ENCODE measurements at places on chromosomes 7 and 10.

- no peak for DNase-seq
Observed at GRCh38 chr10:127909716-127910463, 3.0 kb downstream of the PTPRE start.

DNA sequence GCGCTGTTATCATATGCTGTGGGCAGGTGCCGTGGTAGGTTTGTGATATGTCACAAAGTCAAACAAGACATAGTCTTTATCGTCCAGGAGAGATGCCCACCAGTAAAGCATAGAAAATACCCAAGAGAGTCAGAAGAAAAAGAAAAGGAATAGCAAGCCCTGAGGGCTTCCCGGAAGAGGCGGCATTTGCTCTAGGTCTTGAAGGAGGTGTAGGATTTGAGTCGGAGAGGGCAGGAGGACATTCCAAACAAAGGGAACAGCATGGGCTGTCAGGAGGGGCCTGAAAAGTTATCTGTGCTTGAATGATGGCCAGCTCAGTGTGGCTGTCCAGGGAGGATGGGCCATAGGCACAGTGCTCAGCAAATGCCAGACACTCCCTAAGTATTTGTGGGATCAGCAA, 42.2 kb downstream of the COL13A1 start:
- no peak for DNase-seq

GRCh38 chr10:4786043-4786839, 39.8 kb upstream of the AKR1E2 start:
- DNase-seq, result no peak

- DNase-seq, result no peak
Observed at GRCh38 chr10:77605466-77605865, 32.1 kb downstream of the KCNMA1 start.

GRCh38 chr7:145978769-145979168, 137.8 kb upstream of the CNTNAP2 start:
- no peak for DNase-seq

DNA sequence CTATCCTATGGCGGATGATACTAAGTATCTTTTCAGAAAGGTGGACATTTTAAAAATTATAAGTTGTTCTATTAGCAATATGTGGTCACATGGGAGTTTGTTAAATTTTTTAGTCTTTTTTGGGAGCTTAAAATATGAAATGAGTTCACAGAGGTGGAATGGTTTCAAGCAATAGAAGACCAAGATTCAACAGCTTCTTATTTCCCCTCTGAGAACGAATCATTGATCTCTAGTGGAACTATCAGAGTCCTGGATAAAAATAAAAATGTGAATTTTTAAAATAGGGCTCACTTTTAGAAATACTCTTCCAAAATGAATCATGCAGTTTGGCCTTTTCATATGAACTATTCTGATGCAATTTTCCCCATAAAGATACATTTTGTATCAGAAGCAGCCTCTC, 467.7 kb upstream of the KLF6 start:
- no peak for DNase-seq

GRCh38 chr7:155589001-155589980, 42.9 kb upstream of the CNPY1 start:
- DNase-seq, result no peak

GRCh38 chr10:71532878-71533277, 136.2 kb downstream of the CDH23 start:
- DNase-seq, result no peak

- DNase-seq, result no peak
Observed at GRCh38 chr7:155066417-155066950, 3.6 kb upstream of the HTR5A start.

DNA sequence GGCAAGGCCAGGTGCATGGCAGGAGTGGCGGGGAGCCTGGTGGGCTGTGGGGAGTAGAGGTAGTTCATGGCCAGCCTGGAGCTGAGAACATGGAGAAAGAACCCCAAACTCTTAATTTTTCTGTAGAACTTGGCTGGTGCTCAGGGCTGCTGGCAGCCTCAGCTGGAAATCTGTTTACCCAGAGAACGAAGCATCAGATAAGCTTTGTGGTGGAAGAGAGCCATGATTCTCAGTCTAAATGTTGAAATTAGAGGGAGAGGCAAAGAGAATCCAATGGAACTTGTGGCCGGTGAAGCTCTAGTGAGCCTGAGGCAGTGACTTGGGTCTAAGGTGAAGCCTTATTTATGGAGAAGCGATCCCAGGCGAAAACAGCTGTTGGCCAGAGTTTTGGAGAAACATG, 126.4 kb downstream of the CCDC3 start:
- DNase-seq, result no peak

DNA sequence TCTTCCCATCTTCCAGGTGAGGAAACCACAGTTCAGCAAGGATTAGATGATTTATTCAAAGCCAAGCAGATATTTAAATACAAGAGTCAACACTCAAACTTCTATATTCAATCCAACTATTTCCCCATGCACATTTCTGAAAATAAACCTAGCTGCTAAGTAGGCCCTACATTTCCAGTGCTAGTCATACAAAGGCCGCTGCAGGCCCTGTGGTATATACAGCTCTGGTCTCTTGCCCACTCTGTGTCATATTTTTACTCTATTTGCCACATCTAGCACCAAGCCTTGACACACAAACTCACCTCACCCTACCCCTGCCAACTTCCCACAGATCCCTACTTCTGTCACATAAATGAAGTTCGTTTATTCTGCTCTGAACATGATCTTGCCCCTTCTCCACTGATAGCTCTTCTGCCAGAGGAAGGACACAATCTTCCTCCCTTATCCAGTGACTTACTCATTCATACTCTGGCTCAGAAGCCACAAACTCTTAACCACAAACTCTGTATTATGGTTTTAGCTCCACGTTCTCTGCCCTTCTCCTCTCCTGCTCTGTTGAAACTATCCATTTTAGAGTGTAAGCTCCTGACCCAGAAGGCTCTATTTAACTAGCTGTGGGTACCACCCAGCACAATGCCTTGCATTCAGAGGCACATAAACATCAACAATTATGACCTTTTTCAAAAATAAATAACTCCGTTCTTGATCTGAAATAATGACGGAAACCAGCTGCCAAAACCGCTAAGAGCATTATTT, 180.7 kb downstream of the CPEB3 start:
- no peak for DNase-seq

GRCh38 chr7:2048531-2048930, 184.2 kb downstream of the MAD1L1 start:
- DNase-seq, result no peak

DNA sequence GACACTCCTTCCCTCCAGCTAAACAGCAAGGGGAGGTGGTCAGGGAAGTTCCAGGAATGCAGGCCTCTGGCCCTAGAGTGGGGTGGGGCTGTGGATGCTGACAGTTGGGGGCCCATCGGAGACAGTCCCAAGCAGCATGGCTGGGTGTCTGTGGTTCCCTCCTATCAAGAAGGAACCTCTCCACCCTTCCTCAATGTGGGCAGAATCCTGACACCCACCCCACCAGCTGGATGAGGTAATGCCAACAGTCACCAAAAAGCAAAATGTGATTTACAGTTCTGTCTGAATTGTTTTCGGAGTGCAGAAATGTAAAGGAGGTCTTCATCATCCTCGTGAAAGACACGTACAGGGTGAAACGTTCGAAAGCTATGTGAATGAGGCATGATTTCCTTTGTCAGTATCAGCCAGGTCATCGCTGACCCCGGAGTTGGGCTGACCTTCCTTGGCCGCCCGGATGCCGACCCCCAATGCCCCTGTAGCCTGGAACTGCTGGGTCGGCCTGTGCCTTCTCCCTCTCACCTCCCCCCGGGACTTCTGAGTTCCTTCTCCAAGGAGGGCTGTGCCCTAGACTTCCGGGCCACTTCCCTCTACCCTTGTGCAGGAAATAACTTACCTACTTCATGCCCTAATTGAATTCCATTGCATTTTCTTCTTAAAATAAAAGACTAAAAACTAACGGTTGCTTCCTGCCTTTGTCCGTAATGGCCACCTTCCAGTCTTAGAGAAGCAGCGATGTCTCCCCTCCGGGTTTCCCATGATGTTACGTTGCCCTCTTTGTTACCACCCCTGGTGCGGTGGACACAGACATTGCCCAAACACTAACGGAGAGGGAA, 24.5 kb downstream of the FOXK1 start:
- no peak for DNase-seq

- no peak for DNase-seq
Observed at GRCh38 chr7:996079-996872, 13.3 kb downstream of the CYP2W1 start.

Data from activated gamma-delta T cell treated with Interleukin-2 at 50 U/mL for 16 hours (primary cell).